Activated CD4-positive, alpha-beta T cell treated with anti-CD3 and anti-CD28 coated beads, Interleukin-2, amount 50 U/mL, for 24 hours (primary cell): ENCODE measurements at places on chromosomes 12 and 14.

GRCh38 chr12:50753232-50753769 lies 10.6 kb upstream of the ATF1 start:
- DNase-seq: no peak

- DNase-seq: no peak
These were observed 34.3 kb upstream of the NCOR2 start for GRCh38 chr12:124601706-124602105.

- DNase-seq: no peak
These were observed 330.7 kb downstream of the CACNA1C start for GRCh38 chr12:2383325-2384028.

DNA sequence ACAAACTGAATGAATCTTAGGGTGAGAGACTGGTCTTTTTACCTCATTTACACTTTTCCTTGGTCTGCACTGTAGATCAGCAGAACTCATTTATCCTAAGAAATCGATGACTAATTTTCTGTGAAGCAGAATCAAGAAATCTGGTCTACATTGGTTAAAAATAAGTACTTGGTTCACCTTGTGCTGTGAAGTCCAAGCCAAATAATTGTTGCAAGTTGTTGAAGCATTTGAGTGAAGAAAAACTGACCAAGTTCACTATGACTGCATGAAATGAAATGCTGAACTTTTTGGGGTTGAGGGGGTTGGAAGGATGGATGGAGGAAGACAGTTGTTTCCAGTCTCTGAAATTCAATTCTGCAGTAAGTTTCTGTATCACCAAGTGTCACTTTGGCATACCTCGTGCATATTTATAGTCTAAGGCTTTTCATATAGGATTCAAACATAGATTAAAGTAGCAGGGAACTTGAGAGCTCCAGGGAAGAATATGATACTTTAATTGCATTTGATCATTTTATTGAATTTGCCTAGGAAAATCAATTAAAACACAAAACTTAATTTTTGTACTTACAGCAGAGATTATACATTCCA lies 75.0 kb downstream of the FAR2 start:
- DNase-seq: no peak

GRCh38 chr14:87397499-87397898 lies 595.5 kb downstream of the GALC start:
- DNase-seq: no peak

DNA sequence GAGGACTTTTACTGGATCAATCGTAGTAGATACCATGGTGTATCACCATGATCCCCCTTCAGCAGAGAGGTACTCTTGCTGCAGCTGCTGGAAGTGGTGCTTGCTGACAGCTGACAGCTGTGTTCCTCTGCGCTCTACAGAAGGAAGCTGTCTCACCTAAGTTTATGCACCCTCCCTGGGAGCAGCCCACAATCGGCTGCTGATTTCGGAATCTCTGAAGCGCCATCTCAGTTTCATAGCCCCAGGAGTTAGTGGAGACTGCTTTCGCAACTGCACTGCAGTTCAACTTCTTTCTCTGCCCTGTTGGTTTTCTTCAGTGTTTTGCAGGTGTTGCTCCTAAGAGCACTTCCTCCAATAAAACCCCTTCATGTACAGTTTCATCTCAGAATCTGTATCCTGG lies 237.9 kb downstream of the PAWR start:
- no peak for DNase-seq

DNA sequence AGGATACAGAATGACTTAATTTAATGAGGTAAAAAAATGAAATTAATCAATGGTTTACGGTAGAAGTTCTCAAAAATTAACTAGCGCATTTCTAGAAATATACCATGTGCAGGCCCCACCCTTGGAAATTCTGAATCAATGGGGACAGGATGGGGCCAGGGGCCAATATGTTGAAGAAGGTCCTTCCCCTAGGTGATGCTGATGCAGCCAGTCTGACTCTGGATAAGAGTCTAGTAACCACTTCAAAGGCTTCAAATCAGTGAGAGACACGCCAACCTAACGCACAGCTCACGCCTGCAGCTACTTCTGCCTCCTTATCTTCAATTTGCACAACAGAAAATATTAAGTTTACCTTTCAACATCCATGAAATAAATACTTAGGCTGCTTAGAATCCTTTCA lies 14.9 kb downstream of the GIT2 start:
- peak; percentile 76 for DNase-seq

- no peak for DNase-seq
These were observed 17.4 kb downstream of the IPO8 start for GRCh38 chr12:30678221-30678620.

DNA sequence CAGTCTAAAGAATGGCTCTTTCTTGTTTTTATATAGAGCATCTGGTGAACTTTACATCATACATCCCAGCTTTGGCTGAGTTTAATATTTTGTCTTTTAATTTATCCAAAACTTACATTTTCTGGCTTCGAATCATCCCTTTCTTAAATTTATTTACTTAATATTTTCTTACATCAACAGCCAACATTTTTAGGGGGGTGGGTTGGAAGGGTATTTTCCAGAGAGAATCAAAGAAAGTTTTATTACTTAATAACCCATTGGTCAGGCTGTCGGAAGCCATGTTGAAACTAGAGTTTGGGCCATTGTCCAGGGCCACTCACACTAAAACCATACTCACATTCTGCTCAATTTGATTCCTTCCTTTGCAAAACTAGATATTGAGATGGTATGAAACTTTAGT lies 220.2 kb downstream of the AEBP2 start:
- DNase-seq: no peak

DNA sequence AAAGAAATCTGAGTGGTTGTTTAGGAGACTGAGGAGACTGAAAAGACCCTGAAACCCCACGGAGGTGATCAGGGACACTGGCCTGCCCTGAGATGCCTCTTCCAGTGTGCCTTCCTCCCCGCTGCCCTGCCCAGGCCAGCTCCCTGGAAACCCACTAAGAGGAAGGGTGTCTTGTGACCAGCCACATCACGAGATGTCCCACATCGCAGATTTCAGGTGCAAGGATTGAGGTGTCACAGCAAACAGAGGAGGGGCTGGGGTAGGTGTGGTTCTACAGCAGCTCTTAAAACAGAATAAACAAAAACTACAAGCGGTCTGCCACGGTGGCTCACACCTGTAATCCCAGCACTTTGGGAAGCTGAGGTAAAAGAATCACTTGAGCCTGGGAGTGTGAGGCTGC lies 184.3 kb upstream of the C14orf180 start:
- DNase-seq: no peak

GRCh38 chr12:38540156-38540555 lies 223.6 kb downstream of the ALG10B start:
- no peak for DNase-seq

DNA sequence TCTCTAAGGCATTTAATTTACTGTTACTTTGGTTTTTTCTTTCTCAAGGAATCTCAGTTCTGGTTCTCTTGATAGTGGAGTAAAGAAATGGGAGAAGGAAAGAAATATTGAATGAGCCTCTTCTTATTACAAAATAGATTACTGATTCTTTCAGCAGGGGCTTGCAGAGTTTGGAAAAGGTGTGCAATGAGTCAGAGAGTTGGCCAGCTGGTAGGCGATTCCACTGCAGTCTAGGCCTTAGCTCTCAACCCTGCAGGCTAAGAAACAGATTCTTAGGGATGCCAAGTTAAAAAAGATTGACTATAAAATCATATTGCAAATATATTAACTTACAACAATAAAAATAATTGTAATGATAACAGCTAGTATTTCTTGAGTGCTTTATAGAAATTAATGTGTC lies 25.8 kb downstream of the NR1H4 start:
- DNase-seq: no peak

- DNase-seq: no peak
These were observed 75.9 kb downstream of the CCDC92 start for GRCh38 chr12:123896767-123897166.

DNA sequence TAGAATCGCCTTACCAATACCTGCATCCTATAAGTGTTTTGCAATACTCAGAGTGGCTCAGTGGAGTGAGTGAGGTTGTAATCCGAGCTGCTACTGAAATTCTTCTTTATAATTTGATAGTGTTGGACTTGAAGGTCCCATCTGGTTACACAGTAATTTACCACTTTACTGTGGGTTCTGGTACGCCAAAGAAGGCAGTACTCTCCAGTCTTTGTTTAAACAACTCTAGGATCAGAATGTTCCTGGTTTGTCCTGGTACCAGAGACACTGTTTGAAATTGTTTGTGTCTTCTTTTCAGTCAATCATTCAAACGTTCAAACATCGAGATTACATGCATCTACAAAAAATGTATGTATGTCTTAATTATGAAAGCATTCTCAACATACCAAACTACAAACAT lies 51.3 kb upstream of the AMN1 start:
- no peak for DNase-seq

- DNase-seq: peak; percentile 17
These were observed 30.3 kb downstream of the DMAC2L start for GRCh38 chr14:50342221-50343078.

GRCh38 chr12:101480849-101481248 lies 5.7 kb downstream of the SPIC start:
- DNase-seq: no peak

- no peak for DNase-seq
These were observed 157.4 kb upstream of the C14orf180 start for GRCh38 chr14:104421892-104422828.

DNA sequence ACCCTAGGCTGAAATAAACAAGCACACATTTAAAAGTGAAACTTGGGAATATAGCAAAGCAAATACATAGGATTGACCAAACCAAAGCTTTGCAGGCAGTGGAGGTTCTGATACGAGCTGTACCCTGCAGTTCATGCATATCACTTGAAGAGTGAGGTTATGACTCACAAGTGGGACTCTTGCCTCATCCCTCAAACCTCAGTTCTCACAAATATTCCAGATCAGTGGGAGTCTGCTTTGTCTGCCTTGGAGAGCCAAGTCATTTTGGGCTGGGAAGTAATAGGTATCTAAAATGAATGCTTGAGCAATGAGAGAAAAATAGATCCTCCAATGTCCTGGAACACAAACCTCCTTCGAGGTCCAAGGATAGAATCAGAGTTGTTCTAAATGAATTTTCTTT lies 116.4 kb downstream of the LRIG3 start:
- no peak for DNase-seq

- DNase-seq: no peak
These were observed 160.4 kb upstream of the NOS1 start for GRCh38 chr12:117521867-117522266.

DNA sequence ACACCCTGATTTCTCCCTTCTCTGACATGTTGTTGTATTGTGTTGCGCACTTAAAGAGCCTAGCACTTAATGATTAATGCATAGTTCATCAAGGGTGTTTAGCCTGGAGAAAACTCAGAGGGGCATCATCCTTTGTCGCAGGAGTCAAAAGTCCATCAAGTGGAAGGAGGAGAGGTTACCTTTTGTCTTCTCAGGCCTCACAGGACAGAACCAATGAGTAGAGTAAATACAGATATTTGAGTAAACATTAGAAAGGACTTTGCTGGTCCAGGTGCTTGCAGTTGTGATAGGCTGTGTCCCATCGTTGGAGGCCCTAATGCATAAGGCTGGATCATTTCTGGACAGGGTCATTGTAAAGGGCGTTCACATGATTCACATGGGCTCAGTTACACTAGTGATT lies 430.9 kb downstream of the PCNX1 start:
- DNase-seq: no peak

GRCh38 chr12:8493084-8493483 lies 20.2 kb upstream of the CLEC4D start:
- no peak for DNase-seq

DNA sequence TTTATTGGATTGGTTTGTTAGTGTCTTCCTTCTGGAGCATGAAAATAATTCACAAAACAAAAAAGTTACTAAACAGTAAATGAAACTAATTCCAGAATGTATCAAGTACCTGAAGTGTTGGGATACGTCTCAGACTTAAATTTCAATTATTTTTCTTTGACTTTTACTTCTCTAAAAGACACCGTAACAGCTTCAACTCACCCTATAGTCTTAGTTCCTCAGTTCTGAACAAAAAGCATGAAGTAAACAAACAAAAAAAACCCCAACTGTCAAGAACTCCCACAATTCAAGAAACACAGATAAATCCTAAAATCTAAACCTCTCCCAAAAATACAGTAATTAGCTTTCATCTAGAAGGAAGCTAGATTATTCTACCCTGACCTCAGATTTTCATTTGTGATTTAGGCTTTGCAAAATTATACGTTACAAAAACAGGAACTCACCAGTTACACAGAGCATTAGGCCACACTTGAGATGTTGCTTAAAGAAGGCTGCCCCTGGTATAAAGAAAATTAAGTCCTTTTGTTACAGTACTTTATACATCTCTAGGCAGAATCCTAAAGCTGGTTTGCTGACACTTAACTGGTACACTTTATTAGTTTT lies 10.2 kb downstream of the HEATR5A start:
- DNase-seq: no peak

- no peak for DNase-seq
These were observed 808.1 kb upstream of the USP15 start for GRCh38 chr12:61452076-61452475.

- no peak for DNase-seq
These were observed 21.3 kb upstream of the COX6A1 start for GRCh38 chr12:120416490-120417216.

GRCh38 chr14:90496379-90496778 lies 99.5 kb downstream of the CALM1 start:
- DNase-seq: no peak

DNA sequence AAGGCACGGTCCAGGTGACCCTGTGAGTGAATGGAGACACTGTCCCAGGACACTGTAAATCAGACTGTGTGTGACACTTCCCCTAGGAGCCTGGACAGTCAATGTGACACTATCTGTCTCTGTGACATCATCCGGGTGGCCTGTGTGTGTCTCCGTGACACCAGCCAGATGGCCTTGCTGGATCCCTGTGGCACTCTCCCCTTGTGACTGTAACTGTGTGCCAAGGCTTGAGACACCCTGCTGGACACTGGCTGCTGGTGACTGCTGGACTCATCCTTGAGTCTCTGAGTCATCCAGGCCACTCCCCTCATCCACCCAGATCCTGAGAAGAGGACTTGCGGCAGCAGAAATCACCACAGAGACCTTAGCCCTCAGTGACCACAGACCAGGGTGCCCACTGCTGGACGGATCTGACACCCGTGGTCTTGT lies 51.6 kb downstream of the MVK start:
- DNase-seq: no peak

- DNase-seq: no peak
These were observed 22.5 kb upstream of the BICD1 start for GRCh38 chr12:32084017-32084688.

- no peak for DNase-seq
These were observed 388.6 kb downstream of the RAD51B start for GRCh38 chr14:68208218-68208617.

GRCh38 chr12:31298922-31299321 lies 27.0 kb downstream of the SINHCAF start:
- DNase-seq: no peak
